ENCODE measurements at places on chromosomes 5 and 9.
A peak's percentile ranks its signal among the peaks of the same experiment; 100 is the strongest.

- no peak overlapping the region for H3K27ac ChIP-seq
- no peak overlapping the region for H3K4me3 ChIP-seq
- H3K4me1 ChIP-seq, result no peaks in the 10 kb centered on the region
- no peaks in the 10 kb centered on the region for H3K27me3 ChIP-seq
- DNase-seq, result peak; percentile 15
- no peaks in the 10 kb centered on the region for H3K36me3 ChIP-seq
Observed at GRCh38 chr5:137632716-137633115, 103.2 kb downstream of the KLHL3 start.

- H3K4me3 ChIP-seq, result no peak overlapping the region
- peaks cover 14% of the 10 kb centered on the region for H3K27me3 ChIP-seq
- no peak overlapping the region for H3K27ac ChIP-seq
- no peak for DNase-seq
- peaks cover 2% of the 10 kb centered on the region for H3K36me3 ChIP-seq
Observed at GRCh38 chr9:129373361-129373760, 195.3 kb upstream of the IER5L start.

- peaks cover 6% of the 10 kb centered on the region for H3K4me1 ChIP-seq
- H3K4me3 ChIP-seq, result no peak overlapping the region
- H3K36me3 ChIP-seq, result no peaks in the 10 kb centered on the region
Observed at GRCh38 chr9:98410185-98410697, 154.8 kb upstream of the TBC1D2 start.

GRCh38 chr9:1869843-1870242 lies 145.3 kb upstream of the SMARCA2 start:
- peak; percentile 69 for DNase-seq
- H3K36me3 ChIP-seq, result no peaks in the 10 kb centered on the region
- no peaks in the 10 kb centered on the region for H3K4me1 ChIP-seq
- no peak overlapping the region for H3K4me3 ChIP-seq

DNA sequence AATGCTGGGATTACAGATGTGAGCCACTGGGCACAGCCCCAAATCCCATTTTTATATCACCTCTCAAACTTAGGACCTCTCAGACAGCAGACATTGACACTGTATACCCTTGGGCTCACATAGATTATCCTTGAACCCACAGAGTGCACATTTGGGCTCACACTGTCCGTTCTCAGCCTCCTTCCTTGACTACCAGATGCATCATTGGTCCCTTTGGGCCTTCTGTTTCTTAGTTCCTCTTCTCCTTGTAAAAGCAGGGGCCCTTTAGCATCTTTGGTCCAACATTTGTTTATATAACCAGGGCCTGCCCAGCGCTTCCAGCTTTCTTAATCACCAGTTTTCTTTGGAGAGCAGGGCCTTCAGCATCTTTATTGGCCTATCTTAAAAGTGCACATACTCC lies 126.2 kb downstream of the SEC61B start:
- DNase-seq, result no peak
- H3K27me3 ChIP-seq, result peaks cover 19% of the 10 kb centered on the region
- no peak overlapping the region for H3K27ac ChIP-seq
- peaks cover 3% of the 10 kb centered on the region for H3K4me1 ChIP-seq

- peaks cover 62% of the 10 kb centered on the region for H3K27me3 ChIP-seq
- H3K4me1 ChIP-seq, result peaks cover 4% of the 10 kb centered on the region
- no peak for DNase-seq
- no peaks in the 10 kb centered on the region for H3K36me3 ChIP-seq
- no peak overlapping the region for H3K27ac ChIP-seq
Observed at GRCh38 chr5:159971931-159972461, 36.9 kb upstream of the TTC1 start.

DNA sequence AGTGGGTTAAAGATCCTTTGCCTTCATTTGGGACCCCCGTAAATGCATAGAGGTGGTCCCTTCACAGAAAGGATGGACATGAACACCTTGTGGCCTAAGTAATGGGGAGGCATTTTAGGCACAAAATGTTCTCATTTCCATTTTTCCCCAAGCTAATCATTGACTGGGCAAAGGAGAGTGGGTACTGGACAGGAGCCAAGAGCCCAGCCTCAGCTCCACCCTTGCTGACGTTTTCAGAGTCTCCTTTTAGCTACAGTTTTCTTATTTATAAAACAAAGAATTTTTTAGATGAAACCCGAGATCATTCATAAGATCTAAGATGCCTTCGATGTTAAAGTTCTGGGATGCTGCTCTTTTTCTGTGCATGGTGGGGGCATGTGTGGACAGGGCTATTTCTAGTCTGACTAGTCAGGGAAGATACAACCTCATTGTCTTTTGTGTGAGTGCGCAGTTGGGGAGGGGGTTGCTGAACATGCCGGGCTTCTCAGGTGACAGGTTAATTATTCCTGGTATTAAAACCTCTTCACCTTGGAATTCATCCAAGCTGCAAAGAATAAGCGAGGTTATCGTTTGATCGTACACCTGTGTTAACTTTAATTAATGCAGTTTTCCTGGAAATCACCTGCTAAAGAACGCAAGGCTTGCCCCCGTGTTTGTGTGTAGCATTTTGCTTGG lies 48.4 kb downstream of the ADAMTS16 start:
- H3K27me3 ChIP-seq, result peaks cover 1% of the 10 kb centered on the region
- no peaks in the 10 kb centered on the region for H3K4me1 ChIP-seq
- H3K36me3 ChIP-seq, result no peaks in the 10 kb centered on the region
- no peak overlapping the region for H3K27ac ChIP-seq
- DNase-seq, result no peak

DNA sequence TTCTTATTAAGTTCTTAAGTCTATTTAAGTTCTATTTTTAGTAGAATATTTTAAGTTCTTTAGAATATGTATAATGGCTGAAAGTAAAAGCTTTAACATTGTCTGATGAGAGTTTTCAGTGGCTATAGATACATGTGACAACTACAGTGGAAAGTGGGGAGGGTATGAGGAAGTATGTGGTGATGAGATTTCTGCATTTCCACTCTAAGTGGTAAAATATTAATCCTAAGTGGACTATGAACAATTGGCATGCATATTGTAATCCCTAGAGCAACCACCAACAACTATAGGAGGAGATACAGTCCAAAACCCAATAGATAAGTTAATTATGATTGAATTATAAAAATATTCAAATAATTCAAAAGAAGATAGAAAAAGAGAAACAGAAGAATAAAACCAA lies 183.6 kb downstream of the GADD45G start:
- no peaks in the 10 kb centered on the region for H3K36me3 ChIP-seq
- no peak overlapping the region for H3K27ac ChIP-seq
- peaks cover 32% of the 10 kb centered on the region for H3K27me3 ChIP-seq
- peaks cover 3% of the 10 kb centered on the region for H3K4me1 ChIP-seq
- no peak overlapping the region for H3K4me3 ChIP-seq

DNA sequence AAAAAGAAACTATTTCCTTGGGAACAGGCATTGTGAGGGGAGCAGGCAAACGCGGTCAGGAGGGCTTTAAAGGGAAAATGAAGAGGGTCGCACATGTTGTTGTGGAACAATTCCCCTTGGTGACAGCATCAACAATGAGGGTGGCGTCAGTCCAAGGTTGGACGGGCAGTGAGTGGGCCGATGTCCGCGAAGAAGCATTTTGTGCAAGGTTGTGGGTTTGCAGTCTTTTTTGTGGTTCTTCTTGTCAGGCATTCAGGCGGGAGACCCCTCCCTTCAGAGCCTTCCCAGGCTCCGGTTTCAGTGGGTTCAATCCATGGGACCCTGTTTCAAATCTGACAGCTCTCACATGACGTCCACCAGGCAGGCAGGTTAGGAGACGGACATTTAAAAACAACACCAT lies 11.1 kb upstream of the SLC6A19 start:
- H3K4me3 ChIP-seq, result no peak overlapping the region
- no peaks in the 10 kb centered on the region for H3K4me1 ChIP-seq
- H3K27me3 ChIP-seq, result peaks cover 19% of the 10 kb centered on the region
- H3K27ac ChIP-seq, result no peak overlapping the region

DNA sequence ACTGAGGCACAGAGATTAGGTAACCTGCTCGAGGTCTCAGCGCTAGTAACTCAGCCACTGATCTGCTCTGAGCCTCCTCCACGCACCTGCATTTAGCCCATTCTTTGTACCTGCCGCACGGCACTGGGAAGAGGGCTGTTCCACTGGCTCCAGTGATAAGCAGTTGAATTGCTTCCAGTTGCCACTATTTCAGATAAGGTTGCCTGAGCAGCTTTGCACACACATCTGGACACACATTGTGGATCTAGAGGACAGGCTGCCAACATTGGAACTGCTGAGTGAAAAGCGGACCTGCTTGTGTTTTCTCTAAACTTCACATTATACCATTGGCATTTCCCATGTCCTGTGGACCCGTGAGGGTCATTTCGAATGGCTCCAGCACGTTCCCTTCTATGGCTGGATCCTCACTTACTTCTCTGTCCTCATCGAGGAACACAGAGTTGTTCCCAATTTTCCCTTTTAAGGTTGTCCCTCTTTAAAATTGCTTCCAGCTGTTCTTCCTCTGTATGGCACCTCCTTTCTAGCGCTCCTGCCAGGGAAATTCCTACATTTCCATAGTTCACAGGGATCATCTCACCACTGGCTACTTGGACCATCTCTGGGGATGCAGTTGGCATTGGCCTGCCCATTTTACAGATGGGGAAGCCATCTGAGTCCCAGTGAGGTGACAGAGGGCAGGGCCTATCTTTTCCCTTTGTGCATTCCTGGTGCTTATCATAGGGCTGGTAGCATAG lies 45.9 kb upstream of the RPL26L1 start:
- H3K27ac ChIP-seq, result no peak overlapping the region
- peaks cover 1% of the 10 kb centered on the region for H3K4me1 ChIP-seq
- no peak for DNase-seq
- H3K27me3 ChIP-seq, result no peaks in the 10 kb centered on the region
- H3K36me3 ChIP-seq, result peaks cover 5% of the 10 kb centered on the region
- H3K4me3 ChIP-seq, result no peak overlapping the region

GRCh38 chr5:33470544-33470943 lies 29.8 kb downstream of the TARS1 start:
- peaks cover 83% of the 10 kb centered on the region for H3K36me3 ChIP-seq
- no peak overlapping the region for H3K4me3 ChIP-seq
- no peak overlapping the region for H3K27ac ChIP-seq
- H3K4me1 ChIP-seq, result peaks cover 2% of the 10 kb centered on the region

- peaks cover 28% of the 10 kb centered on the region for H3K27me3 ChIP-seq
- DNase-seq, result no peak
- H3K27ac ChIP-seq, result peak overlapping the region; percentile 6
- no peaks in the 10 kb centered on the region for H3K36me3 ChIP-seq
- H3K4me3 ChIP-seq, result no peak overlapping the region
Observed at GRCh38 chr9:94613003-94613402, 19.4 kb upstream of the FBP2 start.

DNA sequence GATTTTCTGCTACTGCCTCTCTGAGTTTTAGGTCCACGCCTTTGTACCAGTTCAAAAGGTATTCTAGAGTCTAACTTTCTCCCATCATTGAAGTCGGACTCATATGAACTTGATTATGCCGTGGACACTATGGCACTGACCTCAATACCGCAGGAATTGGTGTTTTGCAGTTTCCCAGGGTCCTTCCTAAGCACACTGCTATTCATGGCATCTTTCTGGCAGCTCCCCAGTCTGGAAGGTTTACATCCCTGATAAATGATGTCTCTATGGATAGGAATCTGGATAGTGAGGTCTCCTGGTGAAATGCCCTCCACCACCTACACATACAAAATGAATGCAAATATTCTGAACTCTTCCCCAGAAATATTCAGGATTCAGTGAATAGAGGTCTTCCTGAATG lies 422.2 kb downstream of the CTNND2 start:
- H3K27ac ChIP-seq, result no peak overlapping the region
- H3K27me3 ChIP-seq, result no peaks in the 10 kb centered on the region
- DNase-seq, result no peak

GRCh38 chr9:91858213-91859030 lies 91.6 kb downstream of the ROR2 start:
- no peak overlapping the region for H3K27ac ChIP-seq
- H3K27me3 ChIP-seq, result peaks cover 4% of the 10 kb centered on the region
- DNase-seq, result no peak

DNA sequence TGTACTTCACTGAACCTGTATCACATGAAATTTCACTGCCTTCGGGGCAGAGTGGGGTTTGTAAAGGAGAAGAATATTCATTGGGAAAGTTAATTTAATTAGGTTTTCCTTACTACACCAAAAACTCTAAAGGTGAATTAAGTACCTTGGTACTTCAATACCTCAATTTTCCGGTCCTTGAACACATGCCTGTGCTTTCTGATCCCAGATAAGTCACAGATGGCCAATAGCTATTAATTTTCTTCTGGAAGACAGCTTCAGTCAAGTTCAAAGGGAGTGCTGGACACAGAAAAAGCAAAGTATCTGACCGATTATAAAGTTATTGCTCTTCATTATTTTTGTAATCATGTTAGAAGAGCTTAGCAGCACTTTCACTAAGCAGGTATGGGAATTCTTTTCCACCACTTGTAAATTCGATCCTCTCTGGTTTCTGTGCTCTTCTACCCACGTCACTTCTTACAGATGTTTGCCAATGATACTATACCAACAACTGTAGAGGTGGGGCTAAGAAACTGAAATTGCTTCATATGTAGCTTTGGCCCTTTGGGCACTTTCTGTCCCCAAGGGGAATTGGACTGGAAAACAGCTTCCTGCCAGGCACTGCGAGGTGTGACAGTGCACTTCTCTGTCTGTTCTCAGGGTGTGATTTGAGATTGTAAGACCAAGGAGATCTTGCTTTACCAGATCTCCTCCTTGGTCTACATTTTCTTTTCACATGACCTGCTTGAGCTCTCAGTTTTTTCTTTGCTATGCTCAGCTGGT lies 164.0 kb downstream of the CCDC192 start:
- H3K36me3 ChIP-seq, result no peaks in the 10 kb centered on the region
- H3K4me3 ChIP-seq, result no peak overlapping the region
- no peak overlapping the region for H3K27ac ChIP-seq
- peaks cover 8% of the 10 kb centered on the region for H3K27me3 ChIP-seq

- peaks cover 14% of the 10 kb centered on the region for H3K27me3 ChIP-seq
- H3K36me3 ChIP-seq, result no peaks in the 10 kb centered on the region
- H3K27ac ChIP-seq, result peak overlapping the region; percentile 0
- DNase-seq, result peak; percentile 60
Observed at GRCh38 chr9:130448035-130448624, 3.4 kb downstream of the ASS1 start.

GRCh38 chr5:76408104-76408654 lies 5.1 kb downstream of the IQGAP2 start:
- H3K4me3 ChIP-seq, result no peak overlapping the region
- DNase-seq, result no peak
- no peak overlapping the region for H3K27ac ChIP-seq

DNA sequence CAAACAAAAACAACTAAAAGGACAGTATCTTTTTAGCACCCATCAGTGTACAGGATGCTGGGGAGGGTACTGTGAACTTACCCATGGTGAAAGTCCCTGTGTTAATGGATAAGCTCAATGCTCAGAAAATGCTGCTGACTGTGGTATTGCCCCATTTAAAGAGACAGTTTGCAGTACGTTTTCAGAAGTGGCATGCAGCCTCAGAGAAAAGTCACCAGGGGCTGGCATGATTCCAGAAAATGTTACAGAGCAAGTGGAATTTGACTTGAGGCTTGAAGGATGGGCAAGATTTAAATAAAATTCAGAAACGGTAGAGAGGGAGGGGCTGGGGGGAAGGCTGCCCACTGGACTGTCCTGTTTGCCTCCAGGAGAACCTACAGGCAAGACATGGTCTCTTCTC lies 7.2 kb downstream of the S1PR3 start:
- H3K27me3 ChIP-seq, result peaks cover 15% of the 10 kb centered on the region
- H3K4me1 ChIP-seq, result peaks cover 4% of the 10 kb centered on the region

- DNase-seq, result no peak
- no peak overlapping the region for H3K27ac ChIP-seq
- H3K27me3 ChIP-seq, result no peaks in the 10 kb centered on the region
- no peaks in the 10 kb centered on the region for H3K4me1 ChIP-seq
Observed at GRCh38 chr5:67792891-67793290, 422.7 kb upstream of the PIK3R1 start.

Measured in activated CD4-positive, alpha-beta T cell treated with anti-CD3 and anti-CD28 coated beads, Interleukin-2, amount 10 ng/mL, durations not matched to agents 24 days and 14 days (primary cell).